ENCODE measurements at places on chromosomes 16 and 17.

- DNase-seq = no peak
These were observed 185.5 kb upstream of the SOX9 start for GRCh38 chr17:71935341-71935740.

- DNase-seq = no peak
These were observed 15.1 kb upstream of the GUCY2D start for GRCh38 chr17:7987112-7987893.

DNA sequence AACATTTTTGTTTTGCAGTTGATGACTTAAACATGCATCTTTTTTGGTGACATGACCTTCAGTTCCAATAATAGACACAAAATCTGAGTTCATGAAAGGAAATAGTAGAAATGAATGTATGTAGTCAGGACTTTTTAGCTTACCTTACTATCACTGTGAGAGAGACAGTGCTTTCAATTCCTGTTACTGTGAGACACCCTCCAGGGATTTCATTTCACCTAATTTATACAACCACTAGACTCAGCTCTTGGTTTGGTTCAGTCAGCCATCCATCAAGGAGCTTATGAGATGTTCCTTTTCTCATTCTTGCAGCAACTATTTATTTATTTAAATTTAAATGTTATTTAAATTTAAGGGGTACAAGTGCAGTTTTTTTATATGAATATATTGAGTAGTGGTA is 77.9 kb downstream of the MAP2K4 start:
- DNase-seq = no peak

DNA sequence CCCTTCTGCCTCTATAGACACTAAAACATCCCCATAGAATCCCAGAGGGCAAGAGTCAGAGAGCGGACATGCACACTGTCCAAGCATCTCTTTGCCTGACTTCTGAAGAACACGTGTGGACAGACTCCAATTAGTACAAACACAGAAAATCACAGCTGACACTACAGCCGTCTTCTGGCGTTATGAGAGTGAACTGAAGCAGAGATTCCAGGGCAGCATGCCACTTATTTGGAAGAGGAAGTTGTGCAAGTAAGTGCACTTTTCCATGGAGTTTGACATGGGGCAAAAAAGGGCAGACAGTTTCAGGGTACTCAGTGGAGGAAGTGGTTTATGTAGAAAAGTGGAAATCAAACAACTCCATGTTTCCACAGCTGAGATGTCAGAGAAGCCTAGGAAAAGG is 16.8 kb upstream of the ZNF287 start:
- DNase-seq = no peak

DNA sequence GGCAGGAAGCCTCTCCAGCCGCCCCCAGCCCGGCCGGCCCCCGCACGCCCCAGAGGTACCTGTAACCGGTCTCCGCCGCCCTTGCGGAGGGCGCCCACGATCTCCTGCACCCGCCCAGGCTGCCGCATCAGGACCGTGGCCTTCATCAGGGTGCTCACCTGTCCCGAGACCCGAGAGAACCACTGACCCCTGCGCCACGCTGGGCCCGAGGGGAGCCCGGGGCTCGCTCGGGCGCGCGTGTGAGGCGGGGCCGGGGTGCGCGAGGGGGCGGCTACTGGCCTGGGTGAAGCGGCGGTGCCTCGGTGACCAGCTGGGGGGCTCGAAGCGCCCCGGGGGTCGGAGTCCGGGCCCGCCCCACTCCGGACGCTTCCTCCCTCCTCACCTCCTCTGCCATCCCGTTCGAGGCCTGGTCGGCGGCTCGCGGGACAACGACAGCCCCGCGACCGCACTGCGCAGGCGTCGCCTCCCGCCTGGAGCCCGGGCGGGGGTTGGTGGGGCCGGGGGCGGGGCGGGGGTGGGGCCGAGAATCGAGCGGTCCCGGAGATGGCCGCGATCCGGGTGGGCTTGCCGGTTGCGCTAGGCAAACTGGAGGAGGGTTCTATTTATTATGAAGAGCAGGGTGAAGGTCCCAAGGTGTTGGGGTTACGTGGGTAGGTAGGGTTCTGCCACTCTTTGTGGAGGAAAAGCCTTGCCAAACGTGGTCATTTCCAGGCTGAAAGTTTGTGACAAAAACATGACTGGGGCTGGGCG is at the start of gene NT5C3B:
NT5C3B (minus strand) TSS at position 433 of the 750 bp plus-strand sequence; CDS start at position 394, 39 bp downstream.
- peak; percentile 10 for DNase-seq

DNA sequence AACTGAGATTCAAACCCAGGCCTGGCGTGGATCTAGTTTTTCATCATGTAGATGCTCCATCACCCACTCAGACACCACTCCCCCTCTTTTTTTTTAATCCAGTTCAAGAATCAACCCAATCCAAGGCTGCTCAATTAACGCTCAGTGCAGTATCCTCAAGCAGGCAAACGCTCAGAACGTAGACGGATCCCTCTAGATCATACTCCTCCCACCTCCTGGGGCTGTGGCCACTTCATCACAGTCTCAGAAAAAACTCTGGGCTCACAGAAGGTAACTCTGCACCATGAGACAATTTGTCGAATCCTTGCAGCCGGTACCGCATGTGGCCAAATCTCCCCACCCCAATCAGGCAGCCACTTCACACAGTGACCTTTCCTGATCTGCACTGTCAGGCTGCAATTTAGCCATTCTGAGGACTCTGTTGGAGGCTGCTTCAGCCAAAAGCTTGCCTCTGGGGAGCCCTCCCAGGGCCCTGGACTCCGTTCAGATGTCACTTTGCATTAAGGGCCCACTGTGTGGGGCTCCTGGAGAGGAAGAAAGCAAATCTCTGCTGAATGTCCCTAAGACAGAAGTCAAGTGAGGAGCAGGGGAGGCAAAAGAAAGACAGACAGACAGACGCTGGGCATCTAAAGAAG is 183.5 kb downstream of the XYLT1 start:
- DNase-seq = no peak

- peak; percentile 68 for DNase-seq
These were observed 17.0 kb upstream of the DNASE1 start for GRCh38 chr16:3637371-3637923.

DNA sequence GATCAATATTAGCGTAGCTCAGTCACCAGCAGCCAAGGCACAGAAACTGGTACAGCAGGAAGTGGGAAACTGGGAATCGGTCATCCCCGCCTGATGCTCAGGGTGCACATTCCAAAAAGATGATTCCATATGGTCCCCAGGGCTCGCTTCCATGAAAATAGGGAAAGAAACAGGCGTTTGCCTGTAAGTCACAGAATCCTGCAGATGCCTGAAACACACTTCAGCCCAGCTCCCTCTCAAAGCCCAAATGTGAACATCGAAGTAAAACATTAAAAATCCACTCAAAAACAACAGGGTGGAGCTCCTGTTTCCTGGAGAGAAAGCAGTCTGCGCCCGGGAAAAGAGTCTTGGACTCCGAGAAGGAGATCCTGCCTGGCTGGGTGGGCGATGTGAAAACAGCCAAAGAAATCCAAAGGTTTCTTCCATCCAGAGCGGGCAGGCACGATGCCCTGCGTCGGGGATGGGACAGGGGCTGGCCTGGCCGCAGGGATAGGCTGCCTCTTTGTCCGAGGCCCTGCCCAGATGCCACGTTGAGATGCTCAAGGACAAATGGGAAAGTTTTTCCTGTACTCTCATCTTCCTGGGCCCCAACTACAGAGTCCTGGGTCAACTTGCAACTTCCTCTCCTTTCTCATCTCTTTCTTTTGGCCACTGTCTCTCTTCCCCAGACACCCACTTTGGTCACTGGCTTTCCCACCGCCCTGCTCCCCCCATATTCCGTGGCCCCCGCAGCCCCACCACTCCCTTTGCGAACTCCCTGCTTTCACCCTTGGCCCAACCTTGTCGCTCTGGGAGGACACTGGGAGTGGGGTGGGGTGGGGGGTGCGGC is 743 bp downstream of the WIPI1 start:
- DNase-seq = peak; percentile 56

- DNase-seq = no peak
These were observed 19.0 kb downstream of the EEF2K start for GRCh38 chr16:22225060-22225459.

Data from OCI-M1 (cell line).